ENCODE measurements at places on chromosomes 13 and 19.
A peak's percentile ranks its signal among the peaks of the same experiment; 100 is the strongest.

DNA sequence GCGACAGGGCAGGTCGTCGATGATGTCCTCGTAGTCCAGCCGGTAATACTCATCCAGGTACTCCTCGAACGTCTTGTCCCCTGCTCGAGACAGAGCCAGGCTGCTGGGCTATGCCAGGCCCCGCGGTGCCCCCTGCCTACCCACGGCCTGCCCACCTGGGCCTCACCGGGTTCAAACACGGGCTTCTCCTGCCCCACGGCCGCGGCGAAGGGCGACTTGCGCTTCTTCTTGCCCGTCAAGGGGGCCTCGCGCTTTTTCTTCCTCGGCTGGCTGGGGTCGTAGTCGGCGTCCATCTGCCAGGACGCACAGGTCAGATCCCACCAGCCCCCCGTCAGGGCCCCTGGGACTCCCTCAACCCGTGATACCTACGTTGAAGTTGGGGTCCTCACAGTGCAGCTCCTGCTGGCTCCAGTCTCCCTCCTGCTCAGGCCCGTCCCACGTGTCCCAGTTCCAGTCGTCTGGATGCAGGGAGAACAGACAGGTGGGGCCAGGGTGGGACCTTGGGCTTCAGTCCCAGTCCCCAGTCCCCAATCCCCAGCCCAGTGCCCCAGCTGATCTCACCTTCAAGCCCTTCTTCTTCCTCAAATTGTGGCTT lies 8.1 kb downstream of the KRI1 start:
- DNase-seq, result no peak

GRCh38 chr19:48393559-48394330 lies at the start of gene GRIN2D:
Gene GRIN2D (plus strand): TSS chr19:48393668. CDS start chr19:48398393, 4,725 bp downstream.
- DNase-seq, result peak; percentile 42

- DNase-seq, result no peak
Observed at GRCh38 chr13:96994017-96994857, at the start of gene OXGR1. Gene OXGR1 (minus strand): TSS chr13:96994476. CDS start chr13:96987759, 6,717 bp downstream.

GRCh38 chr13:42071672-42072419 lies 23.4 kb downstream of the DGKH start:
- DNase-seq, result no peak

- DNase-seq, result no peak
Observed at GRCh38 chr19:2118438-2118837, 21.7 kb downstream of the IZUMO4 start.

DNA sequence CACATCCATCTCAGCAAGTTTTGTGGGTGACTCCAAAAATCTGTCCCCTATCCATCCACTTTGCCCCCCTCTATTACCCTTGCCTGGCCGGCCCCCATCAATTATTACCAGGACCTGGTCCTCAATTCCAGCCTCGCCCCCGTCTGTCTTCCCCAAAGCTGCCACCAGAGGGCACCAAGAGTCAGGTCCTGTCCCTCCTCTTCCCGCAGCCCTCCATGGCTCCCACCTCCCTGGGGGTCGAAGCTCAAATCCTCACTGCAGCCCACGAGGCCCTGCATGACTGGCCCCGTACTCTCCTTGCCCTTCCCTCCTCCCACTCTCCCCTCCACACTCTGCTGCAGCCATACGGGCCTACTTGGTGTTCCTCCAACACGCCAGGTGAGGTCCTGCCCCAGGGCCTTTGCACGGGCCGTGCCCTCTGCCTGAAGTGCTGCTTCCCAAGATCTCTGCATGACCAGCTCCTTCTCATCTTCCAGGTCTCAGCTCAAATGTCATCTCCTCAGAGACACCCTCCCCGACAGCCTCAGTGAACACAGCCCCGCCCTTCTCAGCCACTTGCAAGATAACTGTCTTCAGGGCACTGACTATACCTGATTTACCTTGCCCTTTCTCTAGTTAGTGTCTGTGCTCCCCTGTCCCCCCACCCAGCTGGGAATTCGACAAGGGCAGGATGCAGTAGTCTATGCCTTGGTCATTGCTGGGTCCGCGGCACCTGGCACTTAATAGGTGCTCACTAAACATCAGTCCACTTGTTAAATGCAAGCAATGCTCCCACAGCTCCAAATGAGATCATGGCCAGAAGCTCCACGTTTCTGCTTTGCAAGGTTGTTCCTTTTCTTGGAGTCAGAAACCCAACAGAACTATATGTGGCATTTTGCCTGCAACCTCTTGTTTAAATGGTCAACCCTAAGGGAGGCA lies 16.8 kb upstream of the SEMA6B start:
- DNase-seq, result peak; percentile 64

- peak; percentile 33 for DNase-seq
Observed at GRCh38 chr19:9431475-9431874, 3.9 kb downstream of the ZNF266 start.

DNA sequence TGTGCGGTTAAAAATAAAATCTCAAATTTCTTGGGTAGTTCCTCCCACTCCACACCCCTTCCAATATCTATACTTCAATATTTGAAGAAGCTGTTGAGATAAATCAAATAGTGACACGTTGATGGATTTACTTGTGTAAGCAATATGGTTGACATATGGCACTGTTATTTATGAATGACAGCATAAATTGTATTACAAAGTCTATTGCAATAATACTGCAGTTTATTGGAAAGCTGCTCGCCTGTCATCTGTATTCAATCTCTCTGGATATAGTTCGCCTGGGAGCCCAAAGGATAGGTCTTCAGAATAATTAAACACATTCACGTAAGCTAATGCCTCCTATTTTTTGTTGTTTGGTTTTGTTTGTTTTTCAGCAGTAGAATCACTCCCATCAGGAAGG lies 5.0 kb upstream of the ZIC5 start:
- no peak for DNase-seq

GRCh38 chr13:65966991-65967451 lies 1263.1 kb downstream of the PCDH9 start:
- DNase-seq, result no peak

- DNase-seq, result no peak
Observed at GRCh38 chr13:95588721-95589120, 36.2 kb downstream of the CLDN10 start.

DNA sequence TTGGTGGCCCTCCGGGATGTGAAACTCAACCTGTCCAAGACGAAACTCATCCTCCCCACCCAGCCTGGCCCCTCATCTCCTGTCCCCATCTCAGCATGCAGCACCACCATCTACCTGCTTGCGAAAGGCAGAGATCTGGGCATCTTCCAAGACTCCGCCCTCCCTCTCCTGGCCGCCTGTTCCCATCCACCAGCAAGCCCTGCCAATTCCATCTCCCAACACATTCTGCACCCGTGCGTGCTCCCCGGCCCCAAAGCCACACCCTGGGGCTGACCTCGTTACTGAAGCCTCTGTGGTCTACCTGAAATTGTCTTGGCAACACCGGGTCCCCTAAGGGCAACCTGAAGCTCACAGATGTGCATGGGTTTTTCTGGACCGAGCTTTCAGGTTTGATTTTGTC lies 13.2 kb upstream of the CAMSAP3 start:
- DNase-seq, result no peak

GRCh38 chr13:109812382-109812781 lies 26.0 kb upstream of the IRS2 start:
- no peak for DNase-seq

DNA sequence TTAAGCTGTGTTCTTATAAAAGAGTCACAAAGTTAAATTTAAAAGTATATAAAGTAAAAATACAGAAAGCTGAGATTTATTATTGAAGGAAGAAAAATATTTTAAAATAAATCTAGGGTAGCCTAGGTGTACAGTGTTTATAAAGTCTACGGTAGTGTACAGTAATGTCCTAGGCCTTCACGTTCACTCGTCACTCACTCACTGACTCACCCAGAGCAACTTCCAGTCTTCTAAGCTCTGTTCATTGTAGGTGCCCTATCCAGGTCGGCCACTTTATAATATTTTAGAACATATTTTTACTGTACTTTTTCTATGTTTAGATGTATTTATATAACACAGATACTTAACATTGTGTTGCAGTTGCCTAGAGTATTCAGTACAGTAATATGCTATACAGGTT lies 47.4 kb downstream of the NDFIP2 start:
- DNase-seq, result no peak

DNA sequence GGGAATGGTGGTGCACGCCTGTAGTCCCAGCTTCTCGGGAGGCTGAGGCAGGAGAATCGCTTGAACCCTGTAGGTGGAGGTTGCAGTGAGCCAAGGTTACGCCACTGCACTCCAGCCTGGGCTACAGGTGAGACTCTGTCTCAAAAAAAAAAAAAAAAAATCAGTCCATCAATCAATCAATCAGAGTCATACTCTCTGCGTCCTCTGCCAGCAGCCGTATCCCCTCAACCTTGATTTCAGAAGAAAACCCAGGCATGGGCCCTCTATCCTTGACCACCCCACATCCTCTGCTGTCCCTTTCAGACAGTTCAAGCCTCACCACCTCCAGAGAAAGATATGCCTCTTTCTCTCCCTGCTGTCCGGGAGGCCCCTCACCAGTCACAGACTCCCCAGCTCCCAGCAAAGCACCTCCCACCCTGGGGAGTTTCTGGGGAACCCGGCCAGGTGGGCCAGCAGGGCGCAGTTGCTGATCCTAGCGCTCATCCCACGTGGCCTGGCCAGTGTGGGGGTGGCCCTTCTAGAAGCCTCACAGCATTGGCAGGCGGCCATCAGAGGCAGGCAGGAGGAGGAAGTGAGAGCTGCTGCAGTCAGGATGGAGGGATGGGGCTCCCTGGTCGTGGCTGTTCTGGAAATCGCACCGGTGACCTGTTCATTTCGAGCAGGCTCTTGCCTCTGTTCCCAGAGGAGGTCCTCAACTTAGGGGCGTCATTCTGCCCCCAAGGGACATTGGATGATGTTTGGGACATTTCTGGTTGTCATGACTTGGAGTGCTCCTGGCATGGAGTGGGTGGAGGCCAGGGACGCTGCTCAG lies 10.2 kb upstream of the JSRP1 start:
- no peak for DNase-seq

- no peak for DNase-seq
Observed at GRCh38 chr19:35408284-35409171, 37.7 kb downstream of the GPR42 start.

DNA sequence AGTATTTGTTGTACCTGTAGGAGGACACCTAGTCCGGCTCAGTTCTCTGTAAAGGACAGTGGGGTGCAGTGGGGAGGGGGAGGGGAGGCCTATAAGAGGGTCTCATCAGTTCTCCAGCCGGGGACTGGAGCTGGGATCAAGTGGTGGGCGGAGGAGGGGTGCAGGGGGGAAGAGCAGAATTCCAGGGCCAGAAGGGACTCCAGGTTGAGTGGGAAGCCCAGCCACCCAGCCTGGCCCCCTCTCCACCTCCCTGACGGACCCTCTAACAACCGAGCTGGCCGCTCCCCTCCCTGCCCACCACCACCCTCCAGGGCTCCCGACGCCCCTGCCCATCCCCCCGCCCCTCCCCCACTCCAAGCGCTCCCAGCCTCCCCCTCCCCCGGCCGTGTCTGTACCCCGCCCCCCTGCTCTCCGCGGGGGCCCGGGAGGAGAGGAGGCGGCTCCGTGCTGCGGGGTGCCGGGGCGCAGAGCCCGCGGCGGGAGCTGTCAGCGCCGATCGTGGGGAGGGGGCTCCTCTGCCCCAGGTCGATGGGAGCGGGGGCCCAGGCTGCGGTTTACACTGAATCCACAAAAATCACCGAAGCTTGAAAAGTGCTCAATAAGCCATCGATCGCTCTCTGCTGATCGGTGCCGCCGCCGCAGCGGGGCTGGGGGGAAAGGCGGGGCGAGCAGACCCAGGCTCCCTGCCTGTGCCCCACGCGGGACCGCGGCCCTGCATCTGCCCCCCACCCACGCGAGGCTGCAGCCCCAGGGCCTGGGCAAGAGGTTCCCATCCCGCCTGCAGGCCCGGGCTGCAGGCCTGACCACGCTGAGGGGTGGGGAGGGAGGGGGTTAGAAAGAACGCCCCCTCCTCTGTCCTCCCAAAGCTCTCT lies 34.6 kb upstream of the ONECUT3 start:
- no peak for DNase-seq

DNA sequence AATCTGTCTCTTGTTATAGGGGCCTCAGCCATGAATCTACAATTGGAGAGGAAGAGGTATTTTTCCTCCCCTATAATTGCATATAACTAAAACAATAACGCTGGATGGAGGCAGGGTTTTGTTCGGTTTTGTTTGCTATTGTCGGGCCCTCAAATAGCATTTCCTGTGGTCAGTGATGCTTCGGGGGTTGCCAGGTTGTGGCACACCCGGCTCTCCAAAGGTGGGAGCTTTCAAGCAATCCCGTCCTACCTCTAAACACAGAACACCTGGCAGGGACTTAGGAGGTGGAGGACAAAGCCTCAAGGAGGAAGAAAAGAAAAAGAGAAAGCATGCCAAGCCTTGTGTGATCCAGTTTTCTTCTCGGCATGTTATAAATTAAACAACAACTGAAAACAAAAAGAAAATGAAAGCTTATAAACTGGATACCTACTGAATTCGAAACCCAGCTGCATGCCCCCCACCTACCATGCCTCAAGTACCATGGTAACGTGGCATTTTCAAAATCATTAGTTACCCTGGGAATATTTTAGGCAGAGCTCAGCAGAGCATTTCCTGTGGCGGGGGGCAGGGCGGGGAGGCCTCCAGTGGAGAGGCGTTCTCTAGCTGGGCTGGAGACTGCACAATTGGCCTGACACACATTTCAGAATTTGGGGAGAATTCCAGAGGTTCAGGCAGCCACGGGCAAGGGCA lies 213.8 kb downstream of the DCLK1 start:
- no peak for DNase-seq

- DNase-seq, result no peak
Observed at GRCh38 chr13:52749419-52749818, 9.8 kb upstream of the CNMD start.

GRCh38 chr13:30128095-30128494 lies 179.3 kb downstream of the KATNAL1 start:
- no peak for DNase-seq

GRCh38 chr13:66612983-66613382 lies 617.2 kb downstream of the PCDH9 start:
- no peak for DNase-seq

DNA sequence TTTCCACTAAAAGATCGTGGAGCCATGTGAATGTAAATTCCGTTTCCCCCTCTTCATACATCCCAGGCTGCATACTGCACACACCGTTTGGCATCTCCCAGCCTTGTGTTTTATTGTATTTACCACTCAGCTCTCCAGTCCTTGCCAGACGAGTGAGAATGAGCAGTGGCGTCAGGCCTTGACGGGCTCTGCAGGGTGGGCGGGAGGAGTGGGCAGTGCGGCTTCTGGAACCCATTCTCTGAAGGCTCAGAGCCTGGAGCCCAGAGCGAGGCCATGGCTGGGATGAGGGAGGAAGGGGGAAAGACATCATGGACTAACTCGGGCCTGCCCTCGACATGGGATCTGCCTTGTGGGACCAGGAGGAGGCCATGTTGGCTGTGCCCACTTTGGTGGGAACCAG lies 25.1 kb downstream of the BICRA start:
- no peak for DNase-seq

DNA sequence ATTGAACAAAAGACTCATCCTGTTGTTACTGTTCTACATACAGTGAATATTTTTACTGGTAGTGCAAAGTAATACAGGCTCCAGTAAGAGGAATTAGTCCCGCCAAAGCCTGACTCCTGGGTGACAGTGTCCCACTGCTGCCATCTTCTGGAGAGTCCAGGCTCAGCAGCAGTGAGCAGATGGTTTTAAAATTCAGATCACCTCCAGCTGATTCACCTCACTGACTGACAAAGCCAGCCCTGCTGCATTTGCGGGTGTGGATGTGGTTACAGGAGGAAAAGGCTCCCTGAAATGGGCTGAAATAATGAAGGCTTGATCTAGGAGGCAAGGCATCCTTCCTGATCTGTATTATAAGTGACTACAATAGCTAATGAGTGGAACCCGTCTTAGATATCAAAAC lies 18.3 kb downstream of the PABPC3 start:
- peak; percentile 46 for DNase-seq

All from CD4-positive, alpha-beta T cell treated with Interleukin-21 for 1 hour (primary cell).